ENCODE measurements at places on chromosomes 5 and 9.

GRCh38 chr9:128216781-128217553, 13.8 kb downstream of the DNM1 start:
- no peak for ATAC-seq

DNA sequence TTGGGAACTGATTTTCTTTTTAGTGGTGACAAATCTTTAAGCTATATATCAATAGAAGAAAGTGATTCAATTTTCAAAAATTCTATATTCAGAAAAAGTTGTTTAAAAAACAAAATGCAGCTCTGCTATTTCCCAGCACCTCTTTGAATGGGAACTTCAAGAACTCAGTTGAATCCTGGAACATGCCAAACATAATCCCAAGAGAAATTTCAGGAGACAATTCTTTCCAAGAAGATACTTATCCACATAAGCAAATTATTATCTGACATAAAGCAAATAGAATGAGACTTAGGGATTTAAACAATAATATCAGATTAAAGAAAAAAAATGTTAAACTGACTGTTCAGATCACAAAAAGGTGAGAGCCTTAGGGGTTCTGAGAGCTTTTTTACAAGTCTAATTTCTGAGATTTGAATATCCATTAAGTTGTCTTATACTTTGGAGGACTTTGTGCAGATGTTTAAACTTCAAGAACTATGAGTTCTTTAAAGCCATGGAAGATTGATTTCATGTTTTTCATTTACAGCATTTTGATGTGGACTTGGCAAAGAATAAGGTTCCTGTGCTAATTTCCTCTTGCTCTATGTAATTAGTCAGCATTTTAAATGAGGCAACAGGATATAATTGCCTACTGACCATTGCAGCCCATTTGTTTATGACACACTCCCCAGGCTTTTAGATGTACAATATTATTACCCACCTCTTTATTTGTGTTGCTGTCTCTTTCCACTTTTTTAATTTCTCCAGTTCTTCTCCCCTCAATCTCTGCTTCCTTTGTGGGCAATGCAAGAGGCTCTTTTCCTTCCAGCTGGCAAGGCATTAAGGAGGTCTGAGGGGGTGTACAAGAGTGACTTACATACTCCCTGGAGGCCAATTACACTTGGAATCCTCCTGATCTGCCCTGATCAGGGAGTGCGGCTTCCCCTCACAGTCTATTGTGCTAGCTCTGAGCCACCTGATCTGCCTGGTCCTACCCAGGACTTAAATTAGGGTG, 419.1 kb downstream of the NR2F1-AS1 start:
- ATAC-seq = peak; percentile 69

- peak; percentile 91 for ATAC-seq
These were observed 6.8 kb upstream of the RECK start for GRCh38 chr9:36029765-36030528.

- no peak for ATAC-seq
These were observed 141.2 kb downstream of the PARP8 start for GRCh38 chr5:50807661-50808060.

DNA sequence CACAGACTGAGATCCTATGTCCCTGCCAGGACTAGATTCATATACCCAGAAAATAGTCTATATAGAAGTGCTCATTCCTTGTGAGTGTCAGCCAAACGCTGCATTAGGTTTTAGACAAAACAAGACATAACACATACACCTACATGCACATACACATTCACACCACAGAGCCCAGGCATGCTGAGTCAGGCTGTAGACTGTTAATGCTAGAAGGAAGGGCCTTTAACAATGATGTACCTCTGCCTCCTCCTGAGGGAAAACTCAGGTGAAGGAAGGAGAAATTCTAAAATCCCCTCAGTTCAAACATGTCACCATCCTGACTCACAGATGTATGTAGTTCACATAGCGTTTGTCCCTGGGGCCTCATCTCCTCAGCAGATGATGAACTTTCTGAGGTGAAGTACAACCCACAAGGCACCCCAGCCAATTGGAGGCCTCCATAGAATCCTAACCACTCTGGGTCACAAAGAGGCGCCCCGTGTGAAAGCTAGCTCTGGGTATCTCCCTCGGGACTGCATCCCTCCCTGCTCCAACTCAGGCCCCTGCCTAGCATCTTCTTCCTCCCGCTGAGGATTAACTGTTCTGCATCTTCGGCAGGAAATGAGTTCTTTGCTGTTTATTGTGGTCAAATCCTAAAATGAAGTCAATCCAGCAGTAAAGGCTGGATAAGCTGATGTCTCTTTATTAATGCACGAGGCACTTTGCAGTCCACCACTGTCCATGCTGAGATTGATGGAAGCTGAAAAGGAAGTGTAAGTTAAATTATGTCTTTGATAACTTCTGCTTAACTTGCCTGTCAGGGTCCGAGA, 40.8 kb upstream of the FSTL4 start:
- no peak for ATAC-seq

DNA sequence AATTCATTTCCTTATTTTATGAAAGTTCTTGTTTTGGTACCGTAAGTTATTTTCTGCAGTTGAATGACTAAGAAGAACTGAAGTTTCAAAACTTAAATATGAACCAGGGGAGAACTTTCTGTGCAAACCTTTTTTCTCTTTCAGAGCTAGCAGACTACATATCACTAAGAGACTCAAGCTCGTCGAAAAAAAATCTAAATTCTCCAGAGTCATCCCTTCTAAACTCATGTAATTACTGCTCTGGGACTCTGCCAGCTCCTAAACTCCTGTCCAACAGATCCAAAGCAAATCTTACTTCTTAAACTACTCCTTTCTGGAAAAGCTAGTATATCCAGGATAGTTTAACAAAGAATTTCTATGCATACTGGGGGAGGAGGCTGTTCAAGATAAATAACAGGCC, 87.0 kb upstream of the NR5A1 start:
- ATAC-seq = peak; percentile 60

- ATAC-seq = no peak
These were observed 35.9 kb upstream of the SLC1A3 start for GRCh38 chr5:36570301-36571095.

GRCh38 chr5:132657676-132658380, at the start of gene IL13:
IL13 (plus strand) TSS chr5:132658173; CDS start chr5:132658187, 14 bp downstream.
- no peak for ATAC-seq

- no peak for ATAC-seq
These were observed 49.3 kb downstream of the MLLT3 start for GRCh38 chr9:20573023-20573422.

DNA sequence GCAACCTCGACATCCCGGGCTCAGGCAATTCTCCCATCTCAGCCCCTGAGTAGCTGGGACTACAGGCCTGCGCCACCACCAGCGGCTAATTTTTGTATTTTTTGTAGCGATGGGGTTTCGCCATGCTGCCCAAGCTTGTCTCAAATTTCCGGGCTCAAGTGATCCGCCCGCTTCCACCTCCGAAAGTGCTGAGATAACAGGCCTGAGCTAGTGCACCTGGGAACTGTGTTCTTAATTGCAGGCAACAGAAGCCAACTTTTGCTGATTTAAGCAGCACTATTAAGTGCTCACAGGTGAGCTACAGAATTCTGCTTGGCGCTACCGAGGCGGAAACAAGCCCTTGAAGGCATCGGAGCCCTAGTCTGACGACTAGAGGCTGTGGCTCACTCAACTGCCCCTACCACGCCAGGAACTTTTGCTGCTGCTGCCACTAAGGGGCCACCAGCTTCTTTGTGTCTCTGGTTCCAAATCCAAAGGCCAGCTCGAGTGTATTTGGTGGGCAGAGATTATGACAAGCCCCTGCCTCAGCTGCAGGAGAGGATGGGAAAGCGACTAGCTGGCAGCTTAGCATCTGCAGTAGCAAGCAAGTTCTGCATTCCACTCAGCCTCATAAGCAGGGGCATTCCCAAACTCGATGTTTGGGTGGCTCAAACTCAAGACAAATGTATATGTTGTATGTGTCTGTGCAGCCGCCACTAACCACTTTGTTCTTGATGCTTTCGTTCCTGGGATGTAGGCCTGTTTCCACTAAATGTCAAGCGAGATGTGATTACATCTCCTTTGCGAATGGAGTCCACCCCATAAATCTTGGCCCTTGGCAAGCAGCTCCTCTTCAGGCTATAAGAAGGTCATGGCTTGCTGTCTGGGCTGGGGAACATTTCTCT, 10.6 kb upstream of the HMCN2 start:
- ATAC-seq = peak; percentile 22

- ATAC-seq = no peak
These were observed 298.5 kb downstream of the MAST4 start for GRCh38 chr5:66894480-66895240.

All from SK-N-SH treated with all-trans-retinoic acid at 6 μM for 48 hours (cell line).